T-cell (primary cell): ENCODE measurements at places on chromosomes 16 and 17.

GRCh38 chr16:81671738-81672597 lies 107.1 kb upstream of the PLCG2 start:
- DNase-seq = no peak

GRCh38 chr17:58315281-58315711 lies 13.3 kb downstream of the TSPOAP1 start:
- no peak for DNase-seq

GRCh38 chr16:17067882-17068281 lies 402.9 kb downstream of the XYLT1 start:
- DNase-seq = no peak

DNA sequence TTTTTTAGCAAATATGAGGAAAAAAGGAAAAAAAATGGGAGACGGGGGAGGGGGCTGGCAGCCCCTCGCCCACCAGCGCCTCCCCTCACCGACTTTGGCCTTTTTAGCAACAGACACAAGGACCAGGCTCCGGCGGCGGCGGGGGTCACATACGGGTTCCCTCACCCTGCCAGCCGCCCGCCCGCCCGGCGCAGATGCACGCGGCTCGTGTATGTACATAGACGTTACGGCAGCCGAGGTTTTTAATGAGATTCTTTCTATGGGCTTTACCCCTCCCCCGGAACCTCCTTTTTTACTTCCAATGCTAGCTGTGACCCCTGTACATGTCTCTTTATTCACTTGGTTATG lies 1.2 kb upstream of the TMEM88 start:
- no peak for DNase-seq

- DNase-seq = peak; percentile 92
Observed at GRCh38 chr16:1408171-1408837, 6.2 kb downstream of the UNKL start.

GRCh38 chr17:72576289-72576759 lies 455.5 kb downstream of the SOX9 start:
- no peak for DNase-seq

DNA sequence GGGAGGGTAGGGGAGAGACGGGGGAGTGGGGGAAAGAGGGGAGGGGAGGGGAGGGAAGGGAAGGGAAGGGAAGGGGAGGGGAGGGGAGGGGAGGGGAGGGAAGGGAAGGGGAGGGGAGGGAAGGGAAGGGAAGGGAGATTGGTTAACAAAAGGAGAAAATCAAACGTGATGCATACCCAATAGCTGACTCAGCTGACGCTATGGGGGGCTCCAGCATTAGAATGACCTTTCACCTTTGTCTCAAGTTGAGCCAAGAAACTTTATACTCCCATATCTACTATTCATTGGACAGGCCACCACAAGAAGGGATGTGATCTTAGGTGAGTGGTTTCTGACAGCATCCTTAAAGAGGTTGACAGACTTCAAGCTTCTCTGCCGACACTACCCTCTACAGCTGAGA lies 432.8 kb upstream of the CDH5 start:
- no peak for DNase-seq

DNA sequence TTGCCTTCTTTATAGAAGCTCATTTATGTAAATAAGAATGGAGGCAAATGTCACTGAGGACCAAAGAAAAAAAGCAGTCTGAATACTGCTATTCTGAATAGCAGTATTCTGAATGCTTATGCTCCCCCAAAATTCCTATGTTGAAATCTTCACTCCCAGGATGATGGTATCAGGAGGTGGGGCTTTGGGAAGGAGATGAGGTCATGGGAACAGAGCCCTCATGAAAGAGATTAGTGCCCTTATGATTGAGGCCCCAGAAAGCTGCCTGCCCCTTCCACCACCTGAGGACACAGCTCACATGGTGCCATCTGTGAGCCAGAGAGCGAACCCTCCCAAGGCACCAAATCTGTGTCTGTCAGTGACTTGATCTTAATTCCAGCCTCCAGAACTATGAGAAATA lies 28.8 kb downstream of the HEATR6 start:
- no peak for DNase-seq

DNA sequence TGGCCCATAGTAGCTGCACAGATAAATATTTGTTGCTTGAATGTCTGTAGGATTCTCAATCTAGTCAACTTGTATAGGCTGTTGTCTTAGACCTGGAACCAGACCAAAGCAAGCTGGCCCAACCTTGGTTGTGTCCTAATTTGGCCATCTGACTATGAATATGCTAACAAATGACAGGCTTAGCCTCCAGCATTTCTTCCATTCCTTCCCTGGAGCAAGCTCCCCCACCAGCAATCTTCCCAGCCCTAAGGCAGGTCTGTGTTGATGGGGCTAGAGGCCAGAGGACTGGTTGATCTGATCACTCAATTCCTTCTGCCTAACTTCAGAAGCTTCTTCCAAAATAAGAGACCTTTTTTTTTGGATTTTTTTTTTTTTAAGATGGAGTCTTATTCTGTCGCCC lies 9.4 kb upstream of the PHOSPHO1 start:
- no peak for DNase-seq
